GM06990 (cell line): ENCODE measurements at places on chromosomes 11 and 22.

DNA sequence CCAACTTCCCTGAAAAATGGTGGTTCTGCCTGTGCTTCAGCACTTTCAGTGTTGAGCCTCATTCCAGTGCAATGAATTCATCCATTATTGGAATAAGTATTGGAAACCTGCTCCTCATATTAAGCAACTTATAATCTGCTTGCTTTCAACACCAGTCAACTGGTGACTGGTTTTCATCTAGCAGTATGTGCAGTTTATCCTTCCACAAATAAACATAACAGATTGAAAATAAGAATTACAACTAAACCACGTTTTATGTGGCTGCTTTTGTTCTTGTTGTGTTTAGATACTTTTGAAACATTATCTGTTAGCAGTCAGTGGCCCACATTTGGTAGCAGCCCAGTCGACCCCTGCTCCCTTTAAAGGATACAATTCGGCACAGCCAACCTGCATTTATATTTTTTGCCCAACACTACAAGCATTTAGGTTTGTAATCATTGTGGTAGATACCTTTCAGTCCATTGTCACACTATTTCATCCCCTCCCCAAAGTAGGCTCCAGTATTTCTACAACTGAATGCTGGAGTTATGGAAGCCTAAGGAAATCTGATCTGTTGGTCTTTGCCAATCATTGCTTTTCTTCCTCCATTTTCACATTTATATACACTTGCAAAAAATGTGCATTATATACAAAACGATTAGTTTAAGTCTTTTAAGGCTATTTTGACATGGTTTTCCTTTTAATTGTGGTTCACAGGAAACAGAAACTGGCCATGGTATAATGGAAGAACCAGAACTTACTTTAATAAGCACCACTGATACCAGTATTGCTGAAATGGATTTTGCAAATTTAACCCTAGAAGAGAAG, 13.1 kb downstream of the TAF1D start:
- no peak for DNase-seq

DNA sequence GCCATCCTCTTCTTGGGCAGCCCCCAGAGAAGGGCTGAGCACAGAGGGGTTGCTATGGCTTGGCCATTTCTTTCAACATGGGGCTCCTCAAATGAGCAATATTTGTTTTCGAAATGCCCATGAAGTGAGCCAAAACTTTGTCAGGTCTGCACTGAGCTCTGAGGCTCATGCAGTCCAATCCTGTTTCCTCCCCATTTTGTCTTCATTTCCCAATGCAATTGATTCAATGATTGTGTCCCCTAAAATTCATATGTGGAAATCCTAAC, 60.6 kb upstream of the CD44 start:
- DNase-seq, result no peak

- DNase-seq, result no peak
Observed at GRCh38 chr11:64504999-64505398, 86.0 kb upstream of the SLC22A12 start.

GRCh38 chr22:17891481-17892167, 117.4 kb upstream of the BID start:
- no peak for DNase-seq

- no peak for DNase-seq
Observed at GRCh38 chr11:128323381-128323780, 264.0 kb downstream of the ETS1 start.
